ENCODE measurements at places on chromosomes 1 and 21. TPM values are rescaled to one million over a fixed set of nuclear protein-coding genes. Genes with fewer than 3 reads are reported as not detected.

Gene PM20D1
- polyA plus RNA-seq = 1.4 TPM

Gene RAB3GAP2
- 35.1 TPM for polyA plus RNA-seq

Gene RGS16
- 0.82 TPM for polyA plus RNA-seq

Gene LCE1B
- polyA plus RNA-seq = not detected

Gene AMPD1
- not detected for polyA plus RNA-seq

Gene LCE1C
- not detected for polyA plus RNA-seq

Gene NPPB
- polyA plus RNA-seq = 0.37 TPM

Gene FLG2
- polyA plus RNA-seq = 0.05 TPM

Data from left renal pelvis (tissue), 4 donors.